ENCODE measurements at places on chromosomes 1 and 21. TPM values are rescaled to one million over a fixed set of nuclear protein-coding genes. Genes with fewer than 3 reads are reported as not detected.

- no peaks in the 10 kb centered on the region for H3K27me3 ChIP-seq
- H3K4me1 ChIP-seq: no peaks in the 10 kb centered on the region
- DNase-seq: no peak
- H3K4me3 ChIP-seq: no peak overlapping the region
Measured at GRCh38 chr1:172616636-172617035, 42.3 kb upstream of the FASLG start.

- no peak overlapping the region for H3K4me3 ChIP-seq
- DNase-seq: no peak
- no peaks in the 10 kb centered on the region for H3K27me3 ChIP-seq
- peak overlapping the region; percentile 79 for H3K27ac ChIP-seq
- H3K4me1 ChIP-seq: peaks cover 28% of the 10 kb centered on the region
- H3K36me3 ChIP-seq: no peaks in the 10 kb centered on the region
Measured at GRCh38 chr1:112762541-112763500, 47.7 kb upstream of the PPM1J start.

DNA sequence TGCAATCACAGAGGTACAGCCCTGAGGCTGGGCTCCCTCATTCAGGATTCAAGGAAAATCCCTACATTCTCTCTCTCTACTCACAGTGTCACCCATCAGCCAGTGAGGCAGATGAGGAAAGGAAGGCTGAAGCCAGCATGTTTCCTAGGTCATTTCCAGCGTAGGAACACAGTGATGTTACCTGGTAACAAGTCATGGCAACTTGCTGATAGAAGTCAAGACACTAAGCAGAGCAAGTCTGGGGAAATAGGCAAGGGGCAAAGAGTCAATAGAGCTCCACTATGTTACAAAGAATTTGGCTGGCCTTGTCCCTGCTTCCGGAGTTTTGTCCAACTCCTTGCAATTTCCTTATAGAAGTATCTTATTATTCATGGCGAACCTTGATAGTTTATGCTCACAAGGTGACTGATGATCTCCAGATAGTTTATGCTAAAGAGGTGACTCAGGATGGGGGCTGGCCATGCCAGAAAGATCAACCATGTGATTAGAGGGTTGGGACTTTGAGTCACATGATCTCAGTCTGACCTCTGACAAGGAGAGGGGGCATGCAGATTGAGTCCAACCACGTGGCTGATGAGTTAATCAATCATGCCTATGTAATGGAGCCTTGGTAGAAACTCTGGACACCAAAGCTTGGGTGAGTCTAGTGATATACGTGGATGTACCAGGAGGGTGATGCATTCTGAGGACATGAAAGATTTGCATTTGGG lies 51.1 kb downstream of the SUSD4 start:
- no peak for DNase-seq
- peaks cover 3% of the 10 kb centered on the region for H3K27me3 ChIP-seq
- H3K4me3 ChIP-seq: no peak overlapping the region
- H3K36me3 ChIP-seq: no peaks in the 10 kb centered on the region
- no peak overlapping the region for H3K27ac ChIP-seq
- no peaks in the 10 kb centered on the region for H3K4me1 ChIP-seq

DNA sequence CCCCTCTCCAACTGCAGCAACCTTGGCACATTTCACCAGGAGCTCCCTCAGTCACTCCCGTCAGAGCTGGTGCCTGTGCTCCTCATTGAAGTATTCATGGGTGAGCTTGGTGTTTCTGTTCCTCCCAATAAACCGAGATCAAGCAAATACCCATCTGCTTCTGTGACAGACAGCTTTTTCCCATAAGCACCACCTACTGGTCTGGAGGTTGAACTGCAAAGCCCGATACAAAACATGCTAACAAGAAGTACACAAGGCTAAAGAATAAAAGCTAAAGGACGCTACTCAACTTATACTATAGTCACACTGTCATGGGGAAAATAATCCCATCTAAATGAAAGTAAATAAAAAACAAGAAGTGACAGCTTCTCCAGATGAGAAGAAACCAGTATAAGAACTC lies 111.9 kb upstream of the C21orf91 start:
- H3K27ac ChIP-seq: no peak overlapping the region
- no peaks in the 10 kb centered on the region for H3K27me3 ChIP-seq
- no peaks in the 10 kb centered on the region for H3K36me3 ChIP-seq

DNA sequence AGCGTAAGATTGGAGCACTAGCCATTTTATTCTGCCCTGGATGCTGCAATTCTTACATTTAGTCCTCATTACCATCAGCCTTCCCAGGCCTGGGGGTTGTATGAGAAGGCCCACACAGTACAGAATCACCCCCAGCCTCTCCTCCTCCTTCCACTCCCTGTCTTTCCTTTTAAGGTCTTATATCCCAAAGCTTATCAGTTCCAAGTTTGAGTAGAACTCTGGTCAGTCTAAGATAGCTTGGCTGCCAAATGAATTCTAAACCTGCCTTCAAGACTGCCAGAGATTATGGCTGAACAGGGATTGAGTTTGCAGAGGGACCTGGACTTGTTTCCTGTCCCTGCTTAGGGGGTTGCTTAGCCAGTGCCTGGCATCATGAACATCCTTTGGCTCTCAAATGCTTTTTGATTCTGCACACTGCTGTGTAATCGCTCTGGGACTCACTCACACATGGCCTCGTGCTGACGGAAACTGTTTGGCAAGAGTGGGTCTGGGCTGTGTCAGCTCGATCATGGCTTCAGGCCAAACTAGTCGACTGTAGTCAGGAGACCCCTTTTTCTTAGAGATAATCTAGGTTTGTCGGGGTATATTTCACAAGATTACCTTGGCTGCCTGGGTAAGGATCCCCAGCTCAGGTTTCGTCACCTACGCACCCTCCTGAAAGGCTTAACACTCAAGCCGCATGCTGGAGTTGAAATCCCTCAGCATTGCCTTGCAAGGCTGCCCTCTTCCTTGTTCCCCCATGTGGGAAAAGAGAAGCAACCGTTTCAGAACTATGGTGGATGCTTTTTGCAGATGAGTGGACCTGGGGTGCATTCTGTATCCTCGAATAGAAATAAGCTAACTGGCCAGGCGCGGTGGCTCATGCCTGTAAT lies 252.6 kb downstream of the NFIA start:
- peaks cover 4% of the 10 kb centered on the region for H3K36me3 ChIP-seq
- no peaks in the 10 kb centered on the region for H3K27me3 ChIP-seq
- no peak overlapping the region for H3K4me3 ChIP-seq

DNA sequence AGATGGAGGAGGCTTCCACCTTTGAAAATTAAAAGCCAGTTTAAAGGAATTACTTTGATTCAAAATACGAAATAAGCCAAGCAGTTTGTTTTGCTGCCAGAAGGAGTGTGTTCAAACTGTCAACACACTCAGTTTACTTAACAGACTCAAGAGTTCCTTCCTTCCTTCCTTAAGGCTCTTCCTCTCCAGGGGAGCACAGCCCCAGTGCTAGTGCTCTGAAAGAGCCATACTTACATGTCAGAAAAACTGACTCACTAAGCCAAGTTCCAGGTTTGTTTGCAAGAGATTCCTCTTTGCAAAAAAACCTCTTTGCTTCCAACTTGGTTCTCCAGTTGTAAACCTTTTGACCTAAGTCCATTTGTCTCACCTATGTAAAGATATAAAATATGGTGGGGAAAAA lies 14.3 kb downstream of the SETD4 start:
- H3K27me3 ChIP-seq: no peaks in the 10 kb centered on the region
- peaks cover 49% of the 10 kb centered on the region for H3K36me3 ChIP-seq
- H3K4me1 ChIP-seq: no peaks in the 10 kb centered on the region
- DNase-seq: no peak

- no peaks in the 10 kb centered on the region for H3K27me3 ChIP-seq
- H3K4me1 ChIP-seq: no peaks in the 10 kb centered on the region
- H3K27ac ChIP-seq: no peak overlapping the region
Measured at GRCh38 chr21:36420571-36421339, 35.6 kb downstream of the CHAF1B start.

DNA sequence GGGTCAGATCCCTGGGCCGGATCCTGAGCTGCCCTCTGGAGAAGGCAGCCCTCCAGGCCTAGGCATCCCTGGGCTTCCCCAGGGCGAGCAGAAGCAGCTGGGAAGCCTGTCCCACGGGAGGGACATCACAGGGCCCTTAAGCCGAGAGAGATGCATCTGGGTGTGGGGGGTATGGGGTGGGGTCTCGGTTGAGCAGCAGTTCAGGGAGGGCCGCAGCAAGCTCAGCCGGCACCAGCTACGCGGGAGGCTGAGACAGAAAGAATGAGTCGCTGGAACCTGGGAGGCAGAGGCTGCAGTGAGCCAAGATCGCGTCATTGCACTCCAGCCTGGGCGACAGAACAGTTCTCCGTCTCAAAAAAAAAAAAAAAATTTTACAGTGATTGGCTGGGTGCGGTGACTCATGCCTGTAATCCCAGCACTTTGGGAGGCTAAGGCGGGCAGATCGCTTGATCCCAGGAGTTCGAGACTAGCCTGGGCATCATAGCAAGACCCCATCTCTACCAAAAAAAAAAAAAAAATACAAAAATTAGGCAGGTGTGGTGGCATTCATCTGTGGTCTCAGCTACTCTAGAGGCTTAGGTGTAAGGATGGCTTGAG lies 37.7 kb downstream of the RRP1 start:
- no peak overlapping the region for H3K4me3 ChIP-seq
- no peaks in the 10 kb centered on the region for H3K36me3 ChIP-seq
- peaks cover 22% of the 10 kb centered on the region for H3K27me3 ChIP-seq
- peaks cover 4% of the 10 kb centered on the region for H3K4me1 ChIP-seq
- DNase-seq: no peak
- no peak overlapping the region for H3K27ac ChIP-seq

DNA sequence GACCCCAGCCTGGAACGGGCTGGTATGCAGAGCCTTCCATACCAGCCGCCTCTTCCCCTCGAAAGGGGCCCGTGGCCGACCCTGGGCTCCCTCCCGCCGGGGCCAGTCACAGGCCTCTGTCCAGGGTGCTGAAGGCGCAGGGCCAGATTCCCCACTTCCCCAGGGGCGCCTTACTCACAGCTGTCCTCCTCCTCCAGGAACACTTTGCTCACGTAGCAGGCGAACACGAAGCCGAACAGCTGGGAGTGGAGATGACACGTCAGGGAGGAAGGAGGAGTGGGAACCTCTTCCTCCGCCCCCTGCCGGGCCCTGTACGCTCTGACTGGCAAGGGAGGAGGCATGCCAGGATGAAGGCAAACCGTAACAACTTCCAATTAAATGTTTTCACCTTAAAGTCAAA lies 57.3 kb downstream of the NKAIN1 start:
- H3K27me3 ChIP-seq: peaks cover 3% of the 10 kb centered on the region
- H3K4me3 ChIP-seq: no peak overlapping the region
- no peak overlapping the region for H3K27ac ChIP-seq
- peak; percentile 93 for DNase-seq
- H3K36me3 ChIP-seq: no peaks in the 10 kb centered on the region
- H3K4me1 ChIP-seq: peaks cover 12% of the 10 kb centered on the region

- H3K27ac ChIP-seq: no peak overlapping the region
- no peaks in the 10 kb centered on the region for H3K4me1 ChIP-seq
- no peak for DNase-seq
- H3K4me3 ChIP-seq: no peak overlapping the region
- peaks cover 99% of the 10 kb centered on the region for H3K27me3 ChIP-seq
Measured at GRCh38 chr1:220887520-220888416, 8.5 kb downstream of the HLX start.

GRCh38 chr1:197453376-197454058 lies 185.5 kb downstream of the CRB1 start:
- no peaks in the 10 kb centered on the region for H3K36me3 ChIP-seq
- no peak overlapping the region for H3K27ac ChIP-seq
- no peaks in the 10 kb centered on the region for H3K4me1 ChIP-seq
- no peaks in the 10 kb centered on the region for H3K27me3 ChIP-seq
- H3K4me3 ChIP-seq: no peak overlapping the region

- no peak for DNase-seq
- peaks cover 16% of the 10 kb centered on the region for H3K4me1 ChIP-seq
- H3K4me3 ChIP-seq: no peak overlapping the region
- no peak overlapping the region for H3K27ac ChIP-seq
- no peaks in the 10 kb centered on the region for H3K36me3 ChIP-seq
Measured at GRCh38 chr1:224067621-224068457, 46.1 kb upstream of the FBXO28 start.

DNA sequence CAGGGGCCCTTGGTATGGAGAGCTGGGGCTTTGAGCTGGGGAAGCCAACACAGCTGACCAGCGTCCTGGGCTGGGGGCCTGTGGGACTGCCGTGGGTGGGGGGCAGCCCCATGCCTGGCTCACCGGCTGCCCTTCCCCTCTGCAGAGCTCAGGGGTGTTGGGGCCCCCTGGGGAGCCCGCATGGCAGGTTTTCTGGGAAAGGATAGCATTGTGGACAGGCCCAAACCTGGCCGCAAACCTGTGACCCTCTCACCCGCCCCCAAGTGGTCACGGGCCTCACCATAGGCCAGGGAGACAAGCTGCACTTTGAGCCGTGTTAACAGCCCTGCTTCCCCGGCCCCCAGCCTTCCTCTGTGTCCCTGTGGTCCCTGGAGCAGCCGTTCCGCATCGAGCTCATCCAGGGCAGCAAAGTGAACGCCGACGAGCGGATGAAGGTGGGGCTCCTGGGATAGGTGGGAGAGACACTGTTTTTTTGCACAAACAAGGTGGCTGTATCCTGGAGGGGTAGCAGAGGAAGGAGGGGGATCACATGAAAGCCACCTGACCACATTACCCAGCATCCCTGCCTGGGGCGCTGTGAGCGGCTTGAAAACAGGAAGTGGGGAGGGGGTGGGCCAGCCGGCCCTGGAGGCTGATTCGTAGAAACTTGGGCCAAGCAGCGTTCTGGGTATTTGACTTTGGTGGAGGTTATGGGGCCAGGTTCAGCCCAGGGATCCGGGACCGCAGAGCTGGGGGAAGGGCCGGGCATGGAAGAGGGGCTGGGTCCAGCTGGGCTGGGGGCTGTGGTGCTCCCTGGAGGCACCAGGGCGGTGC lies 65.9 kb downstream of the PIK3CD start:
- no peak overlapping the region for H3K4me3 ChIP-seq
- H3K4me1 ChIP-seq: peaks cover 23% of the 10 kb centered on the region
- no peak overlapping the region for H3K27ac ChIP-seq

The RHOC gene
- 942 TPM for polyA plus RNA-seq

The IL19 gene
- not detected for polyA plus RNA-seq

The RGS16 gene
- polyA plus RNA-seq: 0.18 TPM

The HHIPL2 gene
- 0.16 TPM for polyA plus RNA-seq

The EIF3I gene
- polyA plus RNA-seq: 319 TPM

The LIPI gene
- not detected for polyA plus RNA-seq

The PODN gene
- polyA plus RNA-seq: not detected

The RIPPLY3 gene
- 0.05 TPM for polyA plus RNA-seq

The CRYAA gene
- not detected for polyA plus RNA-seq
